DMS79 treated with DMSO at 0.1 percent for 48 hours (cell line): ENCODE measurements at places on chromosomes 2 and 18.

DNA sequence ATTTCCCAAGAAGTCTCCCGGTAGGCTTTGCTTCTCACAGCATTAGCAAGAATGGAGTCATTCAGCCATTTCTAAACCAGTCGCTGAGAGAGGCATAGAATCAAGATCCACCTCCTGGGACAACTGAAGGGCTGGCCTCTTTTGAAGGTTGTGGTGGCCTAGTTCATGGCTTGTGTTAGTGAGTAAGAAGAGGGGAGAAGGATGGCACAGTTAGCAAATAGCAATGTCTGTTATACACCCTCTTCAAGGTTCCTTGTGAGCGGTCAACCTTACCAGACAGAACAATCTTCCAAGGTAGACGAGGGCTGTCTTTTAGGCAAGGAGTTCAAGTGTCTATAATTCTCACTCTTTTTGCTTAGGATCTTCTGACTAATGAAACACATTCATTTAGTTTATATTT is 35.4 kb upstream of the DNAH7 start:
- no peak for DNase-seq

- DNase-seq = no peak
Observed at GRCh38 chr18:48355276-48356115, 53.7 kb downstream of the ZBTB7C start.

GRCh38 chr2:45260946-45261345 is 251.7 kb upstream of the SIX2 start:
- DNase-seq = no peak

DNA sequence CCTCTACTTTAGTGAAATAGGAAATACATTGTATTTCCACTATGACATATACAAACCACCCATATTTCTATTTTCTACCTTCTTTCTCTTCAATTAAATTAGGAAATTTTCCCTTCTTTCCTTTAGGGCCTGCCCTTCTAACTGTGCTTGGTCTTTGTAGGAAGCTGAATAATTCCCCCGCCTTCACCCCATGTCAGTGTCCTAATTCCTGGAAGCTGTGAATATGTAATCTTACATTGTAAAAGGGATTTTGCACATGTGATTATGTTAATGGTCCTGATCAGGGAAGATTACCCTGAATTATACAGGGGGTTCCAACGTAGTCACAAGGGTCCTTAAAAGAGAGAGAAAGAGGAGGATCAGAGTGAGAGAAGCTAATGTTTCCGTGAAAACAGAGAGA is 40.2 kb downstream of the GRB14 start:
- no peak for DNase-seq

DNA sequence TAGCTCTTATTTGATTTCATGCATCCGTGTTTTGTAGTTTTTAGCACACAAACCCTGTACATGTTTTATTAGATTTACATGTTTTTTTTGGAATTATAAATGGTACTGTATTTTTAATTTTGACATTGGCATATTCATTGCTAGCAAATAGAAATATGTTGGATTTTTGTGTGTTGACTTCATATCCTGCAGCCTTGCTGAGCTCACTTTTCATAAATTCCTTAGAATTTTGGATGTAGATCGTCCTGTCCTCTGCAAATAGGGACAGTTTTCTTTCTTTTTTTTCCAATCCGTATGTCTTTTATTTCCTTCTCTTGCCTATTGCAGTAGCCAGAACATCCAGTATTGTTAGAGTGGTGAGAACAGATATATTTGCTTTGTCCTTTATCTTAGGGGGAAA is 46.7 kb upstream of the GPR17 start:
- DNase-seq = no peak

- DNase-seq = no peak
Observed at GRCh38 chr2:227942965-227943364, 71.5 kb downstream of the DAW1 start.

- no peak for DNase-seq
Observed at GRCh38 chr2:60706021-60706420, 50.0 kb upstream of the PAPOLG start.

- no peak for DNase-seq
Observed at GRCh38 chr2:65377556-65378192, 54.7 kb downstream of the SPRED2 start.

DNA sequence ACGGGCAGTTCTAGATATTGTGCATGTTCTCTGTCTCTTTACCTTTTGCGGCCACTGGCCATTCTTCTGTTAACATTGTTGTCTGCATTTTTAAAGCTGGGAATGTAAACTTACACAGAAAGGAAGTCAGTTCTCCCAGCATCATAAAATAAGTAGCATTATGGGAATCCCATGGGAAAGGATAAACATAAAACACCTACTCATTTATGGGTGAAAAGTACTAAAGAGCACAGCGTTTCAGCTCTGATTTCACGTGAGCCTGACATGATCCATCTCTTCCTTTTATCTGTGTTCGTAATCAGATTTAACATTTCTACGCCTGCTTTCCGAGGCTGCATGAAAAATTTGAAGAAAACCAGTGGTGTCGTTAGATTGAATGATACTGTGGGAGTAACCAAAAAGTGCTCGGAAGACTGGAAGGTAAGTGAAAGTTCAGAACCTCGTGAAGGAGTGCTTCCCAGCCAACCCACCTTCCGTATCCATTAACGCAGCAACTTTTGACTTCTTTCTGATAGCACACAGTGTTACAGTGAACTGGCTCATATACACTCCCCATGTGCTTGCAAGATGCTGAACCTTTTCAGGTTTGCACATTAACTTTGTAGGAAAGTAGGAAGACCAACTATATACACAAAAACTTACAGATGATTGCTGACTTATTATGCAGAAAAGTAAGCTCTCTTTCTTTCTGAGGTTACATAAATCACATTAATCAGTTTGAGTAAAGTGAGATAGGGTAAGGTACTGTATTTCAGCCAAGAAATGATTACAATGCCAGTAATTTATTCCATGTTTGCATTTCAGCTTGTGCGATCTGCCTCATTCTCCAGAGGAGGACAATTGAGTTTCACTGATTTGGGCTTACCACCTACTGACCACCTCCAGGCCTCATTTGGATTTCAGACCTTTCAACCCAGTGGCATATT is 86.5 kb upstream of the TTC39C start:
- no peak for DNase-seq

DNA sequence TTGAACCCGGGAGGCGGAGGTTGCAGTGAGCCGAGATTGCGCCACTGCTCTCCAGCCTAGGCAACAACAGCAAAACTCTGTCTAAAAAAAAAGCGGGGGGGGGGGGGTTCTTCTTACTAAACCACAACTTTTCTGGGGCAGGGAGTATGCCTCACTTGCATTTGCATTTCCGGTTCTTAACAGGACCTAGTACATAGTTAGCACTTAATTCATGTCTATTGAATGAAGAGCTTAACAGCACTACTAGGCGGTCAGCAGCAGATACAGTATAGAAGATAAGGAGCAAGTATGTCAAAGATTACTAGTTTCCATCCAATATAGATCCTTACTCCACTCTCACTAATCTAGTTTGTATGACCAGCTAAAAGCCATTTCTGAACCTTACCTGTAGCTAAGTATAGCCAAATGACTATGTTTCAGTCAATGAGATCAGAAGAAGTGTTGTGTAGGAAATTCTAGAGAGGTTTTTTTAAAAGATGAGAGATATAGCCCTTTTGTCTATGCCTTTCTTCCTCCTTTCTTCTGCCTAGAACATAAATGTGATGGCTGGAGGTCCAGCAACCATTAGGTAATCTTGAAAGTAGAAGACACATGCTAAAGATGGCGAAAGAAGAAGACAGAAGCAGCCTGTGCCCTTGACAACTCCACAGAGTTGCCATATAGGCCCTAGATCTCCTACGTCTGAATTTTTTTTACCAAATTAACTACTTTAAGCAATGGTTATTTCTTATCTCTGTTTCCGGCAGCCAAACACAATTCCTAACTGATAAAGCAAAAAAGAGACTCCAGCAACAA is 11.3 kb downstream of the HYCC2 start:
- no peak for DNase-seq

DNA sequence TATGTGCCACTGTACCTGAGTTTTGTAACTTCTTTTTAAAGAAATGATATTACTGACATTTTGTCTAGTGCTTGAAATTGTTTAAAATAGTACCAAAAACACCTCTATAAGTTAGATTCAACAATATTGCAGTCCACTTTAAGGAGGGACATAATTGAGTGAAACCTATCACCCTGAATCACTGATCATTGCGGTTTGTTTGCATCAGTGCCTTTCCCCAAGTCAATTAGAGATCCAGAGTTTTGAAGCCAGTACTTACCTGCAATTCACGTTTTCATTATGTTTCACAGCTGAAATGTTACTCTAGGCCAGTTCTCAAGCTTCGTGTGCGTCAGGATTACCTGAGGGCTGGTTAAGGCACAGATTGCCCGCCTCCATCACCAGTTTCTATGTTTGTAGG is 26.6 kb upstream of the DLX1 start:
- DNase-seq = no peak

- no peak for DNase-seq
Observed at GRCh38 chr2:124193706-124194105, 168.6 kb downstream of the CNTNAP5 start.

GRCh38 chr2:39666491-39667101 is 879 bp downstream of the TMEM178A start:
- DNase-seq = peak; percentile 31

DNA sequence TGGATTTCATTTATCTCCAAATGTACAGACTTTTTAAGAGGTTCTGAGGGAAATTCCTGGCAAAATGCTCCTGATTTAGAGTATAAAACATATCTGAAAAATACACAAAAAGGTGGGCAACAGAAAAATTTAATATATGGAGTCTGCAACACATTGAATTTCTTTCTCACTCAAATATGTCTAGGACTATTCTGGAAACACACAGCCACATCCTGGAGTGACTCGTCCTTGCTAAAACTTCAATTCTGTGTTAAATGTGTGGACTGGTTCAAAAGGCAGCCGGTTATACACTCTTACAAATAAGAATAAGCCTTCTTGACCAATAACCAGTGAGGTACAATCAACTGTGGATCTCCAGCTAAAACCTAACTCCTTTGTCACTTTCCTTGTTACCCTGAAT is 44.1 kb upstream of the RND3 start:
- no peak for DNase-seq

DNA sequence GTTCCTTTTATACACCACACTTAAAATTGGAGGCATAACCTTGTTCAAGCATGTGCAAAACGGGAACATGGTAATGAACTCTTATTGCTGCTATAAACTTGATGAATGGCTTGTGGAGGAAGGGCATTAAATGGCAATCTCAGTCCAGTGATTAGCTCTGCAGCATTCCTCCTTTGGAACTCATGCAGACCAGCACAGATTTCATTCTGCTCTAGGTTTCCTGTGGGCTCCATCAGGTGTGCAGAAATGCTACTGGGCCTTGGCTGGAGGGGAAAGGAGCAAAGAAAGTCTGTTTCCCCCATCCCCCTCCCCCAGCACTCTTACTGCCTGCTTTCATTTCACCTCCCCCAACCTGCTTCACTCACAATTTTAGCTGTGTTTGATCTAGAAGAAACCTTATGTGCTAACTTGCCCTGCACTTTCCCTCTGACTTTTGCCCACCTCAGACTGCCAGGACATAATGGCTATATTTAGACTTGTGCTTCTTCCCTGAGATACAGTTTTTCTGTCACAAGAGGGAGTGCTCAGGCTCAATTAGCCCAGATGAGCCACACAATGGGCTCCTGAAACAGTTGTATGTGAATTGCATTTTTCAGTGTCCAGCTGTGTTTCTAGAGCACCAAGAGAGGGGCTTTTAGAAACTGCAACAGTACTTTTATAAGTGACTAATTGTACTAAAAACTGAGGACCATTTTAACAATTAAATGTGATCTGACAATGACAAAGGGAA is 109.8 kb downstream of the FSHR start:
- peak; percentile 74 for DNase-seq

- no peak for DNase-seq
Observed at GRCh38 chr2:241517297-241517696, 8.9 kb upstream of the STK25 start.

- DNase-seq = no peak
Observed at GRCh38 chr2:65901756-65902155, 469.4 kb upstream of the SPRED2 start.

DNA sequence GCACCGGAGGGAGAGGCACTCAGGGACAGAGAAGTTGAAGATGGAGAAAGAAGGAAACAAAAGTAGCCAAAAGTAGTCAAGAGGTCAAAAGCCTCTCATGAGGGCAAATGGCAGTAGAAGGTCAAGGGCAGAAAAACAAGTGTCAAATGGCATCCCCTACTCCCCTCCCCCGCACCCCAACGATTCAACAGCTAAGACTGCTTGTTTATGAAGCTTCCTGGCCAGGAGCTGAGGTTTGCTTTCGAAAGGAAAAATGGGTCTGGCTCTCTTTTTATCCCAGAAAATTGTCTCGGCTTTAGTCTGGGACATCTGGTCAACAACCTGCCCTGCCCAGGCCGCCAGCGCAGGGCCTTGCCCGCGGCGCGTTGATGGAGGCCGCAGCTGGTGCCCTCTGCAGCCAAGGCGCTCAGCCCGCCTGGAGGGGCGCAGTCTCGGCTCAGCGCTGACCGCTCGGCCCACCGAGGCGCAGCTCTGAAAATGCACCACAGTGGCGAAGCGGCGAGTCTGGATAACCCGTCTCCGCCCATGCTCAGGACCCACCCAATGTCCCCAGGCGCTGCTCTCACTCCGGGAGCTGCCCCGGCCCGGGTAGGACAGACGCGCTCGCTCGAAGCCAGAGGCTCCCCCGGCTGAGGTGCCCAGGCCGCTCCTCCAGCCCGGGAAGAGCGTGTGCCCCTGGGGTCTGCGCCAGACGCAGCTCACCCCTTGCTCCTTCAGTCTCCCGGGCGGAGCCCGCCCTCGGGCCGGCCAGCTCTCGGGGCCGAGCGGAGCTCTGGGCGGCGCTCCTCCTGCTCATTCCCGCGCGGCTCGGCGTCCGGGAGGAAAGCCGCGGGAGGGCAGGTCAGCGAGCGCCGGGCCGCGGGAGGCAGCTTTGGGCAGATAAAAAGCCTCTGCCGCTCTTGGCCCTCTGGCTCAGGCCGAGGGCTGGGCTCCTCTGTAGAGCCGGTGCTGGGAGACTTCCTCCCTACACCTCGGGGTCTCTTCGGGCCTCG is 1.8 kb upstream of the TBR1 start:
- DNase-seq = peak; percentile 69

DNA sequence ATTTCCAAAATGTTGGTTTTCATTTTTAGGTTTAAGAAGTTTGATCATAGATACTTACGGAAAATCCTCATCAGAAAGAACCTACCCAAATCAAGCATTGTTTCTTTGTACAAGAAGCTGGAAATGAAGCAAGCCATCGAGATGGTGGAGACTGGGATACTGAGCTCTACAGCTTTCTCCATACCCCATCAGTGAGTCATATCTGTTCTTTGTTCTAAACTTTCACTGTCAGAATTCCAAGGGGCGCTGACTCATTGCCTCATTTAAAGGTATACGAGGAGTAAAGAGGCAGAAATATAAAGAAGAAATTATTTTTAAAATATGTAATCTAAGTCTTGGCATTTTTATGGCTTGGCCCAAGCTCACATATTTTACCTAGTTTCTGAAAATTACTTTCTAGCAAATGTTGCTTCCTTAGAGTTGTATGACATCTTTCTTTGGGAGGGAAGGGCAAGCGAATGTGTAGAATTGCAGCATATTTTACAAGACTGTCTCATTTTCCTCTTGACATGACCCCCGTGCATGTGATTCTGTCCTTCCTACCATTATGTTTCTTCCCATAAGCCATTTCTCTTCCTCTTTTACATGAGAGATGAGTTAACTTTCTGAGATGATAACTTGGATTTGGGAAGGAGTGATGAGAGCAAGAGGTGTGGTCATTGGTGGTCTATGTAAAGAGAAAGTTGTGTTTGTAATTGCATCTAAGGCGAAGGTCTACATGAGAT is 41.2 kb downstream of the SLC9A4 start:
- DNase-seq = no peak

GRCh38 chr2:16271231-16271896 is 331.0 kb downstream of the MYCN start:
- no peak for DNase-seq
